ENCODE measurements at places on chromosomes 11 and 22.

GRCh38 chr11:32838505-32839274 lies 9.0 kb downstream of the PRRG4 start:
- peak; percentile 24 for DNase-seq

DNA sequence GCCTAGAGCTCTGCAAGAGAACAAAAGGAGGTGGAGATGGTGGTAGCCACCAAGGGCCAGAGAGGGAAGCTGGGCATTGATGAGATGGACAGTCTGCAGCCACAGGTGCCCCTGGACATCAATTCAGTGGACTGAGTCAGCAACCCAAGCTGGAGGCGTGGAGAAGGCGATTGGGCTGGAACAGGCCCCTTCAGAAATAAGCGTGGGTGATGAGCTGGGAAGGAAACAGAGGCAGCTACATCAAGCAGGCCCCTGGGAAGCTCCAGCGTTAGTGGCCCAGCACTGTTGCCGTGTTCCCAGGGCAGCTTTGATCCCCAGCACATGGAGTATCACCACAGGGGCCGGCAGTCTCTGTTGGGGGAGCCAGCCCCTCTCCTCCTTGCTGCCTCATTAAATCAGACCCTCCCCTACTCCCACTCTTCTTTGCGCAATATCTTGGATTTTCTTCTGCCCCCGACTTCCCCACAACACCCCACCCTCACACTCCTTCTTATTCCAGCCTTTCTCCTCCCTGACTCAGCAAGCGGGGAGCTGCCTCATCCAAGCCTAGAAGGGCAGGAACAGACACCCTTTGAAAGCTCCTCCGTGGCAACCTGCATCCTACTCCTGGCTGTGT lies 31.7 kb upstream of the OAF start:
- no peak for DNase-seq

DNA sequence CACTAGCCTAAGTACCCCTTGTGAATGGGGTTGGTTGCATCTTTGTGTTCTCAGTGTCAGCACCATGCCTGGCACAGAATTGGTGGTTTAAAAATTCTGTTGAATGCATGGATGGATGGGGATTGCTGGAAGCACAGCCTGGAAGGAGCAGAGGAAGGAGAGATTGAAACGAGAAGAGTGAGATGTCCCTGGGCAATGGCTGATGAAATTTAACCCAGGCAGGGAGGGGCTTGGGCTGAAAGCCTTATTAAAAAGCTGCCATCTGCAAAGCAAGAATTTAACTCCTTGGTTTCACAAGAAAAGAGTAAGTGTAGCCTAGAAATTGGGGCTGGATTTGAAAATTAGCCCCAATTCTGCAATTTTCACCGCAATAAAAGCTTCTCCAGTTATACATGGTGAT lies 126.7 kb downstream of the TEAD1 start:
- no peak for DNase-seq

GRCh38 chr11:44467413-44467812 lies 98.0 kb upstream of the CD82 start:
- no peak for DNase-seq

DNA sequence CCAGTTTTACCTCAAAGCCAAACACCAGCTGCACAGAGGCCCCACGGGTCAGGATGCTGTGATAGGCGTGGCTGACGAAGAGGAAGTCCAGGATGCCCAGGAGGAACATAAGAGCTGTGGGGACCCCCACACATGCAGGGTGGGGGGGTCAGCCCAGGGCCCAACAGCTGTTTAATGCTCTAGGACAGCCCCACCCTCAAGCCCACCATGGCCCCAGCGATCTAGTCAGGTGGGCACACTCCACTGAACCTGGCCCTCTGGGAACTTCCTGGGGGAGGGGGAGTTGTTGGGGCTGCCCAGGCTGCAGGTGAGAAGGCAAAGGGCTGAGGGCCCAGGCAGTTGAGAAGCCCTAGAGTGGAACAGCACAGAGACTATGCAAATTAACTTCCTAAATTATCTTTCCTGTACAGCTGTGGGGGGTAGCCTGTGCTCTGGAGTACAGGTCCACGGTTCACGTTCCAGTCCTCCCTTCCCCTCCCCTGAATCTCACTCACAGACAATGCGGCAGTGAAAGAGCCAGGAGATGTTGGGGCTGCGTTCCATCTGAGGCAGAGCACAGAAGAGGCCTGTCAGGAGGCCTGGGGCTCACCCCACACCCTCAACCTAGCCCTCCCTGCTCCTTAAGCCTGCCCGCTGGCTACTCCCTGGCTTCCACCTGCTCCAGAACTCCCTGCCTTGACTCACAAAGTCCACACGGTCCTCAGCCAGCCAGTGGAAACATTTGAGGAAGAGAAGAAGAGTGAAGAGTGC lies 1.9 kb downstream of the SYVN1 start:
- DNase-seq, result no peak

DNA sequence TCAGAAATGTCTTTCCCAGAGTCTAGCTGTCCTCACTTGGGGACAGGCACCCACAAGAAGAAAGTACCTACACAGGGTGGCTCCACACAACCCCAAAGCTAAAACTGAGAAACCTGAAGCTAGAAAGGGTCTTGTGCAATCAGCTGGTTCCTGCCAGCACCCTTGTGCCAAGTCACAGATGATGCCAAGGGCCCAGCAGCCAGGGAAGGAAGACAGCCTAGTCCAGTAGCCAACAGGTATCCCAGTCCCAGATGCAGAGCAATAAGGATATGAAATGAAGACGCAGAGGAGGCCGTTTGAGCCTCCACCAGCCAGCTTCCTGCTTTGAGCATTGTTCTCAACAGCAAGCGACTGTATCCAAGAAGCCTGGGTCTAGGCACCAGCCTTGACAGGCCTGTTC lies 6.1 kb downstream of the PLEKHA7 start:
- no peak for DNase-seq

- no peak for DNase-seq
Observed at GRCh38 chr11:31247321-31247720, 122.2 kb downstream of the DCDC1 start.

- peak; percentile 53 for DNase-seq
Observed at GRCh38 chr11:2428322-2428795, 16.0 kb downstream of the TRPM5 start.

DNA sequence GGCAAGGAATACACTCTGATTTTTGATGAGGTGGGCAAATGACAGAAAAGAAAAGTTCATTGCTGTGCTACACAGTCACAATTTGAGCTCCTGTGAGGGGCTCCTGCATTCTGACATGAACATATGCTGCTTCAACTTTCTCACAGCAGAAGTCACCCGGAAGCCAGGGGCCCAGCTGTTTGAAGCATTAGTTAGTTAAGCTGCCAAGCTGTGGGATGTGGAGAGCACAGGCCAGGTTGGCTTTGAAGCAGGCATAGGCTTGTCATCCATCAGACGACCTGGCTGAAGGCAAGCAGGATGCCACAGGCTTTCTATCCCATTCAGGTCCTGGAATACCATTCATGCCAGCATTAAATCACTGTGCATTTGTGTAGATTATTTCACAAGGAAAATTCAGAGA lies 63.1 kb downstream of the MTNR1B start:
- no peak for DNase-seq

DNA sequence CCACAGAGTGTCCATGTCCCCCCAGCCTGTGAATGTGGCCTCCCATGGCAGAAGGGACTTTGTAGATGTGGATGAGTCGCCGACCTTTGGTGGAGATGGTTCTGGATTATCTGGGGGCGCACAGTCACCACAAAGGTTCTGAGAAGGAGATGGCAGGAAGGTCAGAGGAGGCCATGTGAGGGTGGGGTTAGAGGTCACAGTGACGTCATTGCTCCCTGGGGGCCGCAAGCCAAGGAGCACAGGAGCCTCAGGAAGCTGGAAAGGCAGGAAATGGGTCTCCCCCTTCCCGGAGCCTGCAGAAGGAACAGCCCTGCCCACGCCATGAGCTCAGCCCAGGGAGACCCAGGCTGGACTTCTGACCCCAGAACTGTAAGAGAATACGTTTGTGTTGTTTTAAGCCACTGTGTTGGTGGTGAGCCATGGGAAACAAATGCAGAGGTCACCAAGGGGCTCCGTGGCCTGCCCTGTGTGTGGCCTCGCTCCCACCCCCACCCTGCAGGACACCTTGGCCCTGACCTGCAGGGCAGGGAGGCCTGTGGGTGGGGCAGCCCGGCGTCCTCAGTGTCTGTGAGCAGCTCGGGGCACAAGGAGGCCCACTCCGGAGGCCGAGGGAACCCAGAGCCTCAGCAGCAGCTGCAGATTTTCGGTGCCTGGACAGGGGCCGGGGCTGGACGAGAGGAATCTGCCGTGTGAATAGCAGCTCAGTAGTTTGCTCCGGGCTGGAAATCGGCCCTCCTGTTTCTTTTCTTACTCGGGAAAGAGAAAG lies 32.1 kb downstream of the GRAMD4 start:
- DNase-seq, result peak; percentile 71

GRCh38 chr11:119643876-119644225 lies 85.1 kb downstream of the NECTIN1 start:
- no peak for DNase-seq

DNA sequence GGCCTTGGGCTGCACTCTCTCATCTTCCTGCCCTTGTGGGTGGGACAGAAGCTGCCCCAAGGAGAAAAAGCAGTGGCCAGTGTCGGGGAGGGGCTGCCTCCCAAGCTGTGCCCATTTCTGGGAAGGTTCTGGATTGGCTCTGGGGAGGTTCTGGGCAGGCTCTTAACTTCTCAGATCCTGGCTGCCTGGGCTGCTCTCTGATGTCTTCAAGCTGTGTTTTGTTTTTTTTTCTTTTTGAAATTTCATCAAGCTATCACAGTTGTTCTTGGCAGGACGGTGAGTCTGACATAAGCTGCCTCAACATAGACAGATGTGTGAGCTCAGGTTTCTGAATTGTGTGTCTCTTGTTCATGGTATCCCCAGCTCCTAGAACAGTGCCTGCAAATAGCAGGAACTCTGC lies 1032.0 kb downstream of the BRD1 start:
- no peak for DNase-seq

GRCh38 chr11:23112987-23113886 lies 253.0 kb upstream of the CCDC179 start:
- DNase-seq, result peak; percentile 37

Data from fibroblast of villous mesenchyme (primary cell).